ENCODE measurements at places on chromosomes 16 and 17.

GRCh38 chr17:73132085-73132492 is 32.7 kb upstream of the SSTR2 start:
- peaks cover 3% of the 10 kb centered on the region for H3K27me3 ChIP-seq
- no peaks in the 10 kb centered on the region for H3K4me1 ChIP-seq
- H3K4me3 ChIP-seq = no peak overlapping the region

GRCh38 chr16:88406096-88407041 is 23.6 kb downstream of the ZNF469 start:
- no peak overlapping the region for H3K27ac ChIP-seq
- peaks cover 55% of the 10 kb centered on the region for H3K4me1 ChIP-seq
- H3K27me3 ChIP-seq = peaks cover 47% of the 10 kb centered on the region
- H3K4me3 ChIP-seq = no peak overlapping the region
- H3K36me3 ChIP-seq = no peaks in the 10 kb centered on the region

DNA sequence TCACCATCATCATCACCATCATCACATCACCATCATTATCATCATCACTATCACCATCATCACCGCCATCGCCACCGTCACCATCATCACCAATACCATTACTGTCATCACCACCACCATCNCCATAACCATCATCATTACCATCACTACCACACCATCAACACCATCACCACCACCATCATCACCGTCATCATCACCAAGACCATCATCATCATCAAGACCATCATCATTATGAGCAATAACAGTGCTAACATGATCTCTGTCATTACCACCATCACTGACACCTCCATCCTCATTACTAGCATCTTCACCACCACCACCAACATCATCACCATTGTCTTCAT is 16.1 kb upstream of the ZNF469 start:
- no peak for DNase-seq
- peaks cover 3% of the 10 kb centered on the region for H3K27me3 ChIP-seq
- H3K36me3 ChIP-seq = no peaks in the 10 kb centered on the region
- no peak overlapping the region for H3K27ac ChIP-seq
- H3K4me1 ChIP-seq = no peaks in the 10 kb centered on the region
- no peak overlapping the region for H3K4me3 ChIP-seq

DNA sequence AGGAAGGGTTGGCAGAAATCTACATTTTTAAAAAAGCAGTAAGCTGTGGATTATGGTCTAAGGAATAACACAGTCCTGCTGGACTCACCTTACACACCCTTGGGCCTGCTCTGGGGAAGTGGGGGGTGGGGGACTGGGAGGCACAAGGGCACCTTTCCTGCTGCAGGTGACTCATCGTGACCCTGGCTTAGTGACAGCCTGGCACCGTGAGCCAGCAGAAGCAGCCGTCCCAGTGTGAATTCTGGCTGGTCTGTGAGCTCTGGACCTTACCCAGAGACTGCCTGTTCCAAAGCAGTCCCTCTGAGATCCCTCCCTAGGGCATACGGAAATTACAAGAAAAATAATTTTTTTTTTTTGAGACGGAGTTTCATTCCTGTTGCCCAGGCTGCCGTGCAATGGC is 4.2 kb upstream of the CRK start:
- H3K4me3 ChIP-seq = no peak overlapping the region
- no peak for DNase-seq
- no peak overlapping the region for H3K27ac ChIP-seq
- H3K36me3 ChIP-seq = no peaks in the 10 kb centered on the region

- peaks cover 39% of the 10 kb centered on the region for H3K4me1 ChIP-seq
- H3K27me3 ChIP-seq = no peaks in the 10 kb centered on the region
- DNase-seq = no peak
- peaks cover 61% of the 10 kb centered on the region for H3K36me3 ChIP-seq
- H3K27ac ChIP-seq = no peak overlapping the region
Measured at GRCh38 chr16:88504489-88505404, 51.7 kb downstream of the ZFPM1 start.
